T47D (cell line): ENCODE measurements at places on chromosomes 2 and 18.

DNA sequence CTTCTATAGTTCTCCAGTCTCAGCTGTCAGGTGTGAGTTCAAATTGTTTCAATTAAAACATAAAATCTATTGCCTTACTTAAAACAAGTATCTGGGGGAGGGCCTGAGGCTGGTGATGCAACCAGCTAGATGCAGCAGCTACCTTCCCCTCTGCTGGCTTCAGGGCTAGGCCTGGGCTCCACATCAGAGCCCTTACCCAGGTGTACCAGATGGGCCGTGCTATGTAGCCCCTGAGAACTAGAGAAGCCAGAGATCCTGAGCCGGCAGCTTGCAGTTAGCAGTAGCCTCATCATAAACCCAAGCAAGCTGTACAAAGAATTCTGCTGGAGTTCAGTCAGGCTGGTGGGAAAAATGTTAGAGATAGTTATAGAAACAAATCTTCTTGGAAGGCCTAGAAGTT is 97.7 kb upstream of the ACAA2 start:
- DNase-seq, result no peak

GRCh38 chr2:133531382-133531781 is 36.9 kb downstream of the NCKAP5 start:
- DNase-seq, result no peak

GRCh38 chr18:23538870-23539269 is 35.6 kb downstream of the RMC1 start:
- DNase-seq, result no peak

DNA sequence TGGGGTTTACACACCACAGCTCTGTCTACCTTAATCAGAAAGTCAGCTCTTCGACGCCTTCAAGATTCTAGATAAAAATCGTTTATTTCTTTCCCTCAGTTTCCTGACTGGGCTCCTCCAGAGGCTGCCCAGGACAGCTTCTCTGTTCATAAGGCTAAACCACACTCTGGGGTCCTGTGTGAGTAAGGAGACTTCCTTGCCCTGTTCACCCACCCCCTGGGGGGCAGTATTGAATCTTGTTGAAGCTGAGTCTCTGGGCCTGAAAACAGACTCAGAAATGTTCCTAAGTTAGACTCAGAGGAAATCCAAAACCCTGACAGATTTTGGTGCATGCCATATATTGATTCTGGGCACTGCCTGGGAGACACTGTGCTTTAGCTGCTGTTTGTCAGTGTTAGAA is 43.0 kb downstream of the G6PC2 start:
- no peak for DNase-seq

DNA sequence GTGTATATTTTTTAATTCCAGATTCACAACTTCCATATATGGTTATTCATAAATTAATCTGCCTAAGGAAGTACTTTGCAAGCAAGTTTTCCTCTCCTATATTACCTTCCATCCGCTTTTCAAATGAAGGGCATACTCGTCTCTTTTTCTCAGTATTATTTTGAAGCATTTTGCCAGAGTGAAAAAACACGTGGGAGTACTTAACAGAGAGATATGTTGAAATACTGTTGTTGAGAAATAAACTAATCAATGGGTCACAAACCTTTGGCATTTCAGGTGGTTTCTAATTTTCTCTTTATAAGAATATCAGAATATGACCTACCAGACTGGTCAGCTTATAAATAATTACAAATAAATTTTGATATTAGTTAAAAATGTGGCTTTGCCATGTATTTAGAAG is 67.6 kb downstream of the CCDC102B start:
- DNase-seq, result no peak

DNA sequence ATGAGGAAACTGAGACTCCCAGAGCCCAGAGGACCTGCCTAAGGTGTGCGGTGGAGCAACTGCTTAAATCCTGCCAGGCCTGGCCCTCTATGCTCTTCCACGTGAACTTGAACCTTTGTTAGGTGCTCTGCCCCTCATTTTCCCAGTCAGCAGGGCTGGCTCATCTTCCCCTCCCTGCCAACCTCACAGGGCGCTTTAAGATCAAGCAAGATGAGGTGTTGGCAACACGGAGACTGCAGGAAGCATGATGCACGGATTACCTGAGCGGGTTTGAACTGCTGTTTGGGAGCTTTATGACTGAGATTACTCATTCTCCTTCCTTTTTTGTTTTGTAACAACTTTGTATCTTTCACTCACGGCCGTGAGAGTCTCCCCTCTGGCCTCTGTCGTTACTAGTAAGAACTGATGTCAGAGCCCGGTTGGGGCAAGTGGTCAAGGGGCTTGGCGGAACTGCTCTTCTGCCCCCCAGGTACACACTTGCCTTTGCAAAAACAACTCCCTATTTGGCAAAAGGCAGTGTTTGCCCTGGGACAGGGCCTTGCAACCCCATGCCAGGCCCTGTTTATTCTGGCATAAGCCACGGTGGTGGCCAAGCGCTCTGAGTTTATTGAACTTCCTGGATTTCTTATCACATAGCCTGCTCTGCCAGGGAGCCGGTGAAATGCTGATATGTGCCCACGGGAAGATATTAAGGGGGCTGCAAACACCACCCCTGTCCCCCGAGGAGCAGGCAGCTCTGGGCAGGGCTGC is 127.8 kb downstream of the INHBB start:
- DNase-seq, result peak; percentile 39

GRCh38 chr18:54240629-54241107 is 16.2 kb upstream of the MBD2 start:
- no peak for DNase-seq

- no peak for DNase-seq
Observed at GRCh38 chr2:103781313-103781712, 1019.5 kb downstream of the TMEM182 start.

DNA sequence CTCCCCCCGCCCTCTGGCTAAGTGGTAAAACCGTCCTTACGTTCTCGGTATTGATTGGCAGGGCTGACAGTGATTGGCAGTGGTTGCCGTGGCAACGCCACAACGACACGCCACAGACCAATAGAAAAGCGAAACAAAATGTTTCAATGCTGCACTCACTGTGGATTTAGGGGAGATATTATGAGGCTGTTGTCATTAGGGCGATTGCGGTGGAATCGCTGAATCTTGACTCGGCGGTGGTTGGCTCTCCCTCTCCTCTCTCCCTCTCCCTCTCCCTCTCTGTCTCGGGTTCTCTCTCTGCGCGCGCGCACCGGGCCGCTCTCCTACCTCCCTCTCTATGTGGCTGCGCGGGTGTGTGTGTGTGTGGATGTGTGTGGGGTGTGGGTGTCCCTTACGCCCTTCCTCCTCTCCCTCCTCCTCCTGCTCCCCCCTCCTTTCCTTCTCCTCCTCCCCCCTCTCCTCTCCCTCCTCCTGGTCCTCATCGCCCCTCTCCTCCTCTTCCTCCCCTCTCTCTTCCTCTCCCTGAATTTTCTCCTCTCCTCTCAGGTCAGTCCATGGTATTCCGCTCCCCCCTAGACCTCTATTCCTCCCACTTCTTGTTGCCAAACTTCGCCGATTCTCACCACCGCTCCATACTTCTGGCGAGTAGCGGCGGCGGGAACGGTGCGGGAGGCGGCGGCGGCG is at the start of gene SIX3:
Gene SIX3, plus strand, starts transcription at position 152 of the 684 bp plus-strand sequence. Its CDS starts 403 bp downstream, at position 555.
- DNase-seq, result peak; percentile 87

GRCh38 chr2:111068435-111069058 is 52.2 kb upstream of the BCL2L11 start:
- peak; percentile 20 for DNase-seq

GRCh38 chr2:197089655-197090054 is 163.1 kb upstream of the PGAP1 start:
- no peak for DNase-seq

DNA sequence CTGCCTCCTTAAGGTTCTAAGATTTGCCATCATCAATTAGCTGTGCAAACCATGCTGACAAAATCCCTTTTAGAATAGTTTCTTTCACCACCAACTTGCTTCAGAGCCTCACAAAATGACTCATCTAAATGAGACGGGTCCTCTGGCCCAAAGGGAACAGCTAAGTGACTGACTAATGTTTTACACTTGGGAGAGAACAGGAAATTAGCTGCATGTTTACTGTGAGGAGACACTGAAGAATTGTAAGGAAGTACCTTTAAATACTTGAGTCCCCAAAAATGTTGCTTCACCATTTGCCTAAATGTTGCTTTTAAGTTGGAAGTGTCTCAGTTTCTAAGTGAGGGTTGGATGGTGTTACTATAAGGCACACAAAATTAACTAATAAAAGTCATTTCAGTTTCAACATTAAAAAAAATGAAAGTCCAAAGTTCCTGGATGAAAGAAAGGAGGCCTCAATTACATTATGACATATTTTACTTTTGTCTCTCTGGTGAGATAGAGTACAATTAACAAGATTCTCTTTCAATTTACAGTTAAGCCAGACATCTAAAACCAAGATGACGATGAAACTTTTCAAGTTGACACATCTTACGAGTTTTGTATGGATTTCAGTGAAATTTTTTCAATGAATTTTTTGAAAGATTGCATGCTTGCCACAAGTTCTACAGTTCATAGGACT is 229.1 kb upstream of the FN1 start:
- no peak for DNase-seq

DNA sequence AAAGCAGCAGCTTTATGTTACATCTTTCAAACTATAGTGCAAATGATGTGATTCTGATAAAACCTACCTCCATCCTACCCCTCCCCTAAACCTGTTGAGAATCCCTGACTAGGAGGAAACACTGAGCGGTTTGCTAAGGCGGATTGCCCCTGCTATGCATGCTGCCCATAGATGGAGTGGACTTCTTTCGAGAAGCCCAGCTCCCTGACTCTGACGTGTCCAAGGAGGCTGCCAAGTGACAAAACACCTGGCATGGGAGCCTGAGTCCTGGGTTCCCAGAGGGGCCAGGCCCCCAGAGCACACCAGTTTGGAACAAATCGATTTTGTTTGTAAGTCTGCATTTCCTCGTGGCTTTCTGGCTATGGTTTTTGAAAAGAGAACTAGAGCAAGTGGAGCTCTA is 1.4 kb upstream of the UXS1 start:
- DNase-seq, result no peak

GRCh38 chr2:33291278-33292013 is 185.0 kb upstream of the RASGRP3 start:
- no peak for DNase-seq

- no peak for DNase-seq
Observed at GRCh38 chr2:200065477-200065876, 110.1 kb downstream of the MAIP1 start.

- no peak for DNase-seq
Observed at GRCh38 chr2:73033142-73033765, 38.3 kb downstream of the SFXN5 start.

DNA sequence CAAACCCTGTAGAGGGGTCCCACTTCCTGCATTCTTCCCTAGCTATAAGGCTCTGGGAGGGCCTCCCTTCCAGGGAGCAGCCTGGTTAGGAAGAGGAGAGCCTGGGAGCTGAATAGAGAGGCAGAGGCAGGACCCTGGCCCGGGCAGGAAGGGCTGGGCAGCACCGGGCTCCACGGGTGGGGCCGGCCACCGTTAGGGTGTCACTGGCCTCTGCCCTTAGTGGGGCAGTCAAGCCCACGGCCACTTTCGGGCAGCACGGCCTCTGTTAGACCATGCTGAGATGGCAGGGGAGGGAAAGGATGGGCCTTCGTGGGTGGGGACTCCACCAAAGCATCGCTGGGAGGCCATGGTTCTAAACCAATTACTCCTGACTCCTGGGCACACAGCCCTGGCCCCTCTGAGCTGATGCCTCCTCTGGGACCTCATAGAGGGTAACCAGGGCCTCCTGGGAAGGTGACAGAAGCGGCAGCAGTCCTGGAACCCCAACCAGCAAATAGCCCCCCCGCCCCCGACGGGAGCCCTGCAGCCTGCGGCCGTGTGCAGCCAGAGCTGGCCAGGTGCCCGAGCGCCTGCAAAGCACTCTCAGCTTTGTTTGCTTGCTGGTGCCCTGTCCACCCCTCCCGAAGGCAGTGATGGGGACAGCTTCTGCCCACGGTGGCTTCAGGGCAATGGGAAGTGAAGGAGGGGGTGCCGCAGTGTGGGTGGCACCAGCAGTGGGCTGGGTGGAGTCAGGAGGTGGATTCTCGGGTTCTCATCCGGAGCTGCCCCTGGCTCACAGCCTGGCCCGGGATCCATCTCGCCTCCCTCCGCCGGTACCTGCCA is 16.3 kb upstream of the HPCAL1 start:
- DNase-seq, result peak; percentile 39

GRCh38 chr18:53426666-53427184 is 797.7 kb downstream of the MBD2 start:
- DNase-seq, result no peak

DNA sequence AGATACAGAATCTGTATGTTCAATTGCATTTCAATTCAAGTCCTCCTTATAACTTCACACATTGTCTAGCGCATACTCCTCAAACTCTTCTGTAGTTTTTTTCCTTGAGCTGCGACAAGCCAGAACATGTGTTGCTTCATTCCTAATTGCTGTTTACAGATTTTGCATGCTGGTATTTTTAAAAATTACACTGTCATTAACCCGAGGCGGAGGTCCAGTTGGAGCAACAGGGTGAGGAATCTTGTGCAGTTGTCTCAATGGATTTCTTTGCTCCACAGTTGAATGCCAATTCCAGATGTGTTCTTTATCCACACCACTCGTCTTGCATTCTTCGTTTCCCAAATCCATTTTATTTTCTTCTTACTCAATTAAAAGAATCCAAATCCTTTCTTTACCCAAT is 16.4 kb upstream of the SERPINB13 start:
- DNase-seq, result no peak

- no peak for DNase-seq
Observed at GRCh38 chr2:169448865-169449264, 30.4 kb upstream of the BBS5 start.

DNA sequence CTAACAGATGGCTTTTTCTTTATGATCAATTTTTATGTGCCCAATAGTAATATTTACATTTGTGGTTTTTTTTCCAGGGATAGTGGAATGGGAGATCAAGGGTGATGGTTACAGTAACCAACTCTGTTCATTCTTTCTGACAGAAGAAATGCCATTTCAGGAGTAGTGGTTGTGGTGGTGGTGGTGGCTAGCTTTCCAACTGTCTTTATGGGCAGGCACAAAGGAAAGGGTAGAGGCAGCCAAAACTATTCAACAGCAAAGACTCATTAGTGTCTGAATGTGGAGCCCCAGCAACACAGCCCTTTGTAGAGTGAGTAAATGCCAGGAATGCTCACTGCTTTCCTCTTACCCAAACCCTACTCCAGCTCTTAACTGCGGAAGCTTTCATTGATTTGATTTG is 227.7 kb downstream of the RND3 start:
- no peak for DNase-seq
